Astrocyte (in vitro differentiated cells and primary cell): ENCODE measurements at places on chromosomes 2 and 18. TPM values are rescaled to one million over a fixed set of nuclear protein-coding genes. Genes with fewer than 3 reads are reported as not detected.

DNA sequence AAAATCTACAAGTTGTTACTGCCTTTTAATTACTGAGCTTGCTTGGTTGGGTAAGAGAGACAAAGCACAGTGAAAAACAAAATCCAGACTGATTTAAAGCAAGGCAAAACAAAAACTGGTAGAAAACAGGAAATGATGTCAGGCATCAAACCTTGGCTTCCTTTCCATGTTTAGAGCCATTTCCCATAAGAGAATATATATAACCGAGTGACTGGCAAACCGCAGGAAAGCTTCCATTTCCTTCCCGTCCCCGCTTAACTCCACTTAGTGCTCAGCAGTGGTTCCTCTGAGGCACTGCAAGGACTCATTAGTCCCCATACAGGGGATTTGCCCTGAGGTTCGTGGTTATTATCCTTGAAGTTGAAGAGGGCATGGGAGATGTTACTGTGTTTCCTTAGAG is 446.3 kb downstream of the LPIN1 start:
- no peak for DNase-seq

DNA sequence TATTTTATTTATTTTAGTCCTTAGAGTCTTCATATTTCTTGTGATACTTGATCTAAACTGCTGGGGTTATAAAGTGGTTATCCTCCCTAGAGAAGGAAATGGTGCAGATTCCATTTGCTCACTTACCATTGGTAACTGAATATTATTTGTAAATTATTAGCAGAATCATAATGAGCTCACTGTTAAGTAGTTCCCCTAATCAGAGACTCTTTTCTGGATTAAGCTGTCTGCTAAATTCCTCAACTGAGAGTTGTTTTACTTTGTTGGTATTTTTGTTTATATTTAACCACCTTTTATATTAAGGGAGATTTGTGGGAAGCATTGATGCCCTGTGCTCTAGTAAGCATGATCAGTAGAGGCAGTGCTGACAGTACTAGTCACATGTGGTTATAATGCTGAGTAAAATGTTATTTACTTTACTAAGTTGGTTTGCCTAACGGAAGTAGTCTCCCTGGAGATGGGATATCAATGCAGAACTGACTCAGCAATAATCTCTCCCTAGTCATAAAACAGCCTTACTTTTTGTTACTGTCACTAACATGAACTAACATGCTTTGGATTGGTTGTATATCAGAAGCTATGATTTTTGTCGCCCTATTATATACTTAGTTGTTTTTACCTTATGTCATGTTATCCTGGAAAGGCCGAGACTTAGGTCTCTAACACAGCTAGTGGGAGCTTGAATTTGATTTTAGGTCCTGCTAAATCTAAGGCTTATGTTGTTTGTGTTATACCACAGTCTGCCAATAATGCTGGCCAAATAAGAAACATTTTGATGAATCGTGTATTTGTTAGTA is 166.7 kb downstream of the MCFD2 start:
- peak; percentile 82 for DNase-seq

GRCh38 chr2:10256031-10256514 is 46.6 kb upstream of the HPCAL1 start:
- no peak for DNase-seq

- DNase-seq: no peak
Observed at GRCh38 chr2:112165296-112165695, 27.1 kb downstream of the FBLN7 start.

RIT2 gene
- not detected in 2 replicates for total RNA-seq

- no peak for DNase-seq
Observed at GRCh38 chr18:53747663-53748160, 476.8 kb downstream of the MBD2 start.

DNA sequence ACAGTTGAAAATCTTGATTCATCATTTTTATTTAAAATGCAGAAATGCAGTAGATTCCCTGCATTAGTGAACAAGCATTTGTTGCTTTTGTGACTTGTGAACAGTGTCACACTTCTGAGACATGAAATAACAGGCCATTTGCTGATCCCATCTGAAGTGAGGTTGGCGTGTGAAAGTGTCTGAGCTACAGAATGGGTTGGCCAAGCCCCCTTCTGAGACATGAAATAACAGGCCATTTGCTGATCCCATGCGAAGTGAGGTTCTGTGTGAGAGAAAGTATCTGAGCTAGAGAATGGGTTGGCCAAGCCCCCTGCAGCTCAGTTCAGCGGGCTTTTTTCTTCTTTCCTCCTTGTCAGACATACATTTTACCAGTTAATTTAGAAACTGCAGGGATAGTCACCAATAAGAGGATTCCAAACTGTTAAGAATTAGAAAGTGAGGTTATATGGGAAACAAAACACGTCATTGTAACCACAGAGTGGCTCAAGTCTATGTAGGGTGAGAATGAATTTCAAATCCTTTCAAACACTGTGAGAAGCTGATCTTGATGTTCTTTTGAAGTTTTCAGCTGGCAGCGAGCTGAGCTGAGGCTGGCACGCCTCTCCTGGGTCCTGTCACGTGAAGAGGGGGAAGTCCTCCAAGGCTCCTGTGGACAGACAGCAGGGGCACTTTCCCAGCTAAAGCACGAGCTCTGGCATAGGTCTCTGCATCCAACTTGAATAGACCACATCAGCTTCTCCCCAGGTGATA is 339.2 kb upstream of the SALL3 start:
- no peak for DNase-seq

GRCh38 chr18:71743634-71744033 is 800.5 kb downstream of the CBLN2 start:
- no peak for DNase-seq

GRCh38 chr18:76051396-76052226 is 443.4 kb downstream of the ZNF516 start:
- no peak for DNase-seq

RAB27B gene
- 0.91 and 1.1 TPM in 2 replicates for total RNA-seq

GRCh38 chr2:229775614-229776313 is 61.4 kb upstream of the DNER start:
- DNase-seq: no peak

DNA sequence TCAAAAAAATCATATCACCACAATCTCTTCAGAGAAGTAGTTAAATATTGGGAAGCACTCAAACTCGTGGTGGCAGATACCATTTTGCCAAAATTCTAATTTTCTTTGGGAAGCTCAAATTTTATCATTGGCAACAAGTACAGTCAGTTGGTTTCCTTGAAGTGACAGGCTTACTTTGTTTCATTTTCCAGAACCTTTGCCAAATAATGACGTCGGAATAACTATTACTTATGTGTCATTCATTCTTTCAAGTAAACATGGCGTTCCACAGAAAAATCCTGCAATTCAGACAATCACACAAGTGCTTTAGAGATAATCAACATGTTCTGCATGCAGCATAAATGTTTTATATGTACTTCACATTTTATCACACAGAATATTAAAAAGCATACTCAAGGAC is 5.4 kb downstream of the TTLL4 start:
- DNase-seq: peak; percentile 57

DNA sequence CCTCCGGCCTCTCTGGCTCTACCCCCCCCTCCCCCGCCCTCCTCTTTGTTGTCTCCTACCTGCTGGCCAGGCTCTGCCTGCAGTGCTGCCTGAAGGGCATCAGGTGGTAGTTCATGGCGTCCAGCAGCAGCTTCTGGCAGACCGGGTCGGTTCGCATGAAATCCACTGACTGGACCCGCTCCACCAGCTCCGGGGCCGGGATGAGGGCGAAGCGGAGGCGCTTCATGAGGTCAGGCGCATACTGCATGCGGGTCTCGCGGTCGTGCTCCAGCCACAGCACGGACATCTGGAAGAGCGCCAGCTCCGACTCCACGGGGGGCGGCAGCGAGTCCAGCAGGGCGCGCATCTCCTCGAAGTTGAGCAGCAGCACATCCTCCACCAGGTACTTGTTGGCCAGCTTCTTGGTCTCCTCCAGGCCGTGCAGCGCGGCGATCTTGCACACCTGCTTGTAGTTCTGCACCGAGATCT is 3.2 kb downstream of the KLHL14 start:
- DNase-seq: no peak

DNA sequence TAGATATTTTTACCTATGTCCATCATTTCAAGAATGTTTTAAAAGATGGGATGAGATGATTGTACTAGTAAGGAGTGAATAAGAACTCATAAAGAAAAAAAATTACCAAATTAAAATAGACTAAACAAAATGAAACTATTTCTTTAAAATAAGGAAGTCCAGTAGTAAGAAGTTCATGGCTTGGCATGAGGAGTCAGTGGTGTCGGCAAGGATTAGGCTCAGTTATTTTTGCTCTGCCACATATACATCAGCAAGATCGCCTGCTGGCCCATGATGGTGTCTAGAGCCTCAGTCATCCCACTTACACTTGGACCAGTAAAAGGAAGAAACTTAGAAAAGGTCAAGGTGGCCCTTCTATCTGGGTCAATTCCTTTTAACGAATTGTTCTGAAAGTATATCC is 300.9 kb upstream of the SLC8A1 start:
- no peak for DNase-seq

GRCh38 chr2:98713332-98714015 is 17.5 kb downstream of the MGAT4A start:
- DNase-seq: no peak

ANKRD62 gene
- total RNA-seq: not detected in 2 replicates

DNA sequence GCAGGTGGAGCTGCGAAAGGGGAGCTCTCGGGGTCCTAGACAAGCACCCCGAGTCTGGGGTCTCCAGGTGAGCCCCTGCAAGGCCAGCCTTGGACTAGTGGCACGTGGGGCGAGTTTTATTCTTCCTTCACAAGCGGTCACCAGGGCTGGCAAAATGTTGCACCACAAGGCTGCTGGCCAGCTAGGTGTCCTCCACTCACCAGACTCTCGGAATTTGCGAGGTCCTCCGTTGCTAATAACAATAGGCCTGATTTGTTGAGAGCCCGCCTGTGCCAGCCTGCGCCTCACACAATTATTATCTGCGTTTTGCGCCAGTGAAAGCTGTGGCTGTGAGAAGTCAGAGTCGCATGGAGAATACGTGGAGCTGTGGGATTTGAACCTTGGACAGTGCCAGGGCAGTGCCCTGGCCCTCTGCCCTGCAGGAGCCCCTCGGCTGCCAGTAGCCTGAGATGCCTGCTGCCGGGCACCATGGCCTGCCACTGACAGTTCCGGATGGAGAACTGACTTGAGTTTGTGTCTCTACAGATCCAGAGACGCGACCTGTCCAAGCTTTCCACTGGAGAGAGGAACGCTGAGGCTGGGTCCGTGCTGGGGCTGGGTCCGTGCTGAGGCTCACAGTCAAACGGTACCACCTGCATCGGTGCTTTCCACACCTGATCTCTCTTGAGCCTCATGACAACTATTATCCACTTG is 77.6 kb upstream of the ODC1 start:
- DNase-seq: no peak

DNA sequence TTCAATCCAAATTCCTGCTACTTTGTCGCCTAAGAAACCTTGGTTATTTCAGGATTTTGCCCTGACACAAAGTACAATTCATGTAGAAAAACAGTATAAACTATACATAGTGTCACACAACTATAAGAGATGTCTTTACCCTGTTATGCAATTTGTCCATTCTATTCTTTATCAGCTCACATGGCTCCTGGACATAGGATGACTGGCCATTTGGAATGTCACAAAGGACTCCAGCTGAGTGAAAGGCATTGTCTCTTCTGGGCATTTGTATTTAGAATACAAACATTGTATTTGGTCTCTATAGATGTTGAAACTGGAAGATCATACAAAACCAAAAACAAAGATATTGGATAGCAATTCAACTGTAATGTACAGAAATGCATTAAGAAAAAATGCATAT is 944.6 kb upstream of the LRRTM1 start:
- no peak for DNase-seq

- DNase-seq: no peak
Observed at GRCh38 chr2:164964700-164965099, 9.4 kb upstream of the SLC38A11 start.
